NCI-H1417 treated with DMSO at 0.1 percent for 48 hours (cell line): ENCODE measurements at places on chromosomes 6 and 20.

DNA sequence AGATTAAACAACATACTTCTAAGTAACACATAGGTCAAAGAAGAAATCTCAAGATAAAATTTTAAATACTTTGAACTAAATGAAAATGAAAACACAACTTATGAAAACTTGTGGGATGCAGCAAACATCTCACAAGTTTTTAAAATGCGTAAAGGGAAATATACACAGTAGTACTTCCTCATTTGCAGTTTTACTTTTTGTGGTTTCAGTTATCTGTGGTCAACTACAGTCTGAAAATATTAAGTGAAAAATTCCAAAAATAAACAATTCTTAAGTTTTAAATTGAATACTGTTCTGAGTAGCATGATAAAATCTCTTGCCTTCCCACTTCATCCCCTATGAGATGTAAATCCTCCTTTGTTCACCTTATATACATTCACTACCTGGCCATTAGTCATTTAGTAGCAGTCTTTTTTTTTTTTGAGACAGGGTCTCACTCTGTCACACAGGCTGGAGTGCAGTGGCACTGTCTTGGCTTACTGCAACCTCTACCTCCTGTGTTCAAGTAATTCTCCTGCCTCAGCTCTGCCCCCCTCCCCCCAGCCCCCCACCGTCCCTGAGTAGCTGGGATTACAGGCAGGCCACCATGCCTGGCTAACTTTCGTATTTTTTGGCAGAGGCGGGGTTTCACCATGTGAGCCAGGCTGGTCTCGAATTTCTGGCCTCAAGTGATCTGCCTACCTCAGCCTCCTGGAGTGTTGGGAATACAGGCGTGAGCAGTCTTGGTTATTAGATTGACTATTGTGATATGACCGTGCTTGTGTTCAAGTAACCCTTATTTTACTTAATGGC is 154.6 kb upstream of the AHI1 start:
- DNase-seq: no peak

DNA sequence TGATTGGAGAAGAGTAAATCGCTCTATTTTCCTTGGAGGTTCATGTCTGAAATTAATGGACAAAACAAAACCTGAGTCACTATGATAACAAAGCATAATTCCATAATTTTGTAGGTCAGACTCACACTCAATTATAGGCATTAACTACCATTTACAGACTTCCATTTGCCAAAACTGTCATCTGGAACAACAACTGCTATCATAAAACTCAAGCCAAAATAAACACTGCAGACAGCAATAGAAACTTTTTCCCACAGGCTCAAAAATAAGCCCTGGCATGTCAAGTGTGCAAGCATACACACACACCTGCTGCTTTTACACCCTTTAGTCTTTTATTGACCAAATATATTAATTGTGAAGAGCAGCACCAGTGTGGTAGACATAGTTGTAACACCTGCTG is 7.1 kb downstream of the MRPS10 start:
- peak; percentile 82 for DNase-seq

- DNase-seq: peak; percentile 88
Measured at GRCh38 chr20:51536116-51537069, 6.1 kb downstream of the NFATC2 start.

DNA sequence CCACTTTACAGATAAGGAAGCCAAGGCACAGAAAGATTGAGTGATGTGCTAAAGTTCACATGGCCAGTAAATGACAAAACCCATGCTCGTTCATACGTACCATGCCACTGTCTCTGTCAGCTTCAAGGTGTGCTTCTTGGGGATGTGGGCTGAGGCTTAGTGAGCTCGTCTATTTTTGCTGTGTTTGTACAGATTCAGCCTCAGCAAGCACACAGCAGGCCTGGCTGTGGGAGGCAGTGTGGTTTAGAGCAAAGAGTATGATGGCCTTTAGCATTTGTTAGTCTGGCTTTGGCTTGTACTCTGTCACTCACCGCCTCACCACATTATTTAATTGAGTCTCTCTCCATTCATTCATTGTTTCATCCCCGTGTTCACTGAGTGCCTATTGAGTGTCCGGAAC is 55.3 kb downstream of the BMP6 start:
- DNase-seq: no peak

GRCh38 chr6:27672113-27672799 is 199.4 kb upstream of the ZNF184 start:
- no peak for DNase-seq

GRCh38 chr6:55642366-55642765 is 63.4 kb upstream of the HMGCLL1 start:
- DNase-seq: no peak

DNA sequence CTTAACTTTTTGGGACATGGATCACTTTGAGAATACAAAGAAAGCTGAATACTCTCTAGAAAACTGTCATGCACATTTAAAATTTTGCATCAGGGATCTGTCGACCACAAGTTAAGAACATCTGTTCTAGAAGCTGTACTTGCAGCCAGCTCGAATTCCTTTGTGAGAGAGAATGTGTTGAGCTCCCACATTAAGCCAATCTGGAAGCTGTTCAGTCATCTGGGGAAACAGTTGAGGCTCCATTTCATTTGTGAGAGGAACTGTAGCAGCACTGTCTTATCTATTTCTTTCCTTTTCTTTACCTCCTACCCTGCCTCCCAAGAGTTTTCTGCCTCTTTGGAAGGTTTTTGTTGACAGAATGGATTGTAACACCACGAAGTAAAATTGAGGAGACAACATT is 50.8 kb downstream of the KAT14 start:
- DNase-seq: no peak

DNA sequence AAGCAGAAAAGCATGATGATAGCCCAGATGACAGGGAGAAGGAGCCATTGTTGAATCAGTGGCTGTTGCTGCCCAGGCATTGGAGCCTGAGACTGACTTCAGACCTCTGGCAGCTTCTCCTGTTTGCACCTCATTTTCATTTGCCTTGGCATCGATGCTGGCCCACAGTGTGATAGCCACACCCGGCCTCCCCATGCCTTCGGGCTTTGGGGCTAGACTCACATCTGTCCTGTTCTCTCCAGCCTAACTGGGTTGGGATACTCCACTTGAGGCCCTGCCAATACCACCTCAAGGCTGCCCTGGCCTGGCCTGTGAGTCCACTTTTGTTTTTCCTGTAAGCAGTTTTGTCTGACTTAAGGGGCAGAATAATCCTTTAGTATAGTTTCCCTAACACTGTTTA is 140.4 kb downstream of the UST start:
- no peak for DNase-seq

- DNase-seq: no peak
Measured at GRCh38 chr20:61722146-61722678, 343.5 kb downstream of the TAF4 start.

GRCh38 chr6:43720999-43721398 is 33.4 kb upstream of the MRPS18A start:
- DNase-seq: no peak

GRCh38 chr20:36851490-36851889 is 24.4 kb upstream of the TLDC2 start:
- no peak for DNase-seq

- DNase-seq: peak; percentile 75
Measured at GRCh38 chr6:116279232-116280160, at the start of gene TSPYL1. Gene TSPYL1 (minus strand): TSS chr6:116279930. CDS start chr6:116279830, 100 bp downstream.

GRCh38 chr6:5936140-5936539 is 70.6 kb downstream of the NRN1 start:
- no peak for DNase-seq

DNA sequence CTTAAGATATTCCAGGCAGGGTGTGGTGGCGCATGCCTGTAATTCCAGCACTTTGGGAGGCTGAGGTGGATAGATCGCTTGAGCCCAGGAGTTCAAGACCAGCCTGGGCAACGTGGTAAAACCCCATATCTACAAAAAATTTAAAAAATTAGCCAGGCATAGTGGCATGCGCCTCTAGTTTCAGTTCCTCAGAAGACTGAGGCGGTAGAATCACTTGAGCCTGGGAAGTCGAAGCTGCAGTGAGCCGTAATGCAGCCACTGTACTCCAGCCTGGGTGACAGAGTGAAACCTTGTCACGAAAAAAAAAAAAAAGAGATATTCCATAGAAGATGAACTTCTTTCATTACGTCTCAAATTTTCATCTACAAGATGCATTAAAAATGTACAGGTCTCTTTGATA is 46.7 kb upstream of the ISM1 start:
- DNase-seq: no peak

- DNase-seq: no peak
Measured at GRCh38 chr20:38970302-38970701, 8.2 kb downstream of the DHX35 start.

- no peak for DNase-seq
Measured at GRCh38 chr20:35002426-35003210, 47.0 kb downstream of the MYH7B start.

GRCh38 chr6:95660544-95660943 is 83.2 kb downstream of the MANEA start:
- DNase-seq: no peak

GRCh38 chr6:35893246-35893645 is 27.7 kb downstream of the SRPK1 start:
- DNase-seq: no peak

DNA sequence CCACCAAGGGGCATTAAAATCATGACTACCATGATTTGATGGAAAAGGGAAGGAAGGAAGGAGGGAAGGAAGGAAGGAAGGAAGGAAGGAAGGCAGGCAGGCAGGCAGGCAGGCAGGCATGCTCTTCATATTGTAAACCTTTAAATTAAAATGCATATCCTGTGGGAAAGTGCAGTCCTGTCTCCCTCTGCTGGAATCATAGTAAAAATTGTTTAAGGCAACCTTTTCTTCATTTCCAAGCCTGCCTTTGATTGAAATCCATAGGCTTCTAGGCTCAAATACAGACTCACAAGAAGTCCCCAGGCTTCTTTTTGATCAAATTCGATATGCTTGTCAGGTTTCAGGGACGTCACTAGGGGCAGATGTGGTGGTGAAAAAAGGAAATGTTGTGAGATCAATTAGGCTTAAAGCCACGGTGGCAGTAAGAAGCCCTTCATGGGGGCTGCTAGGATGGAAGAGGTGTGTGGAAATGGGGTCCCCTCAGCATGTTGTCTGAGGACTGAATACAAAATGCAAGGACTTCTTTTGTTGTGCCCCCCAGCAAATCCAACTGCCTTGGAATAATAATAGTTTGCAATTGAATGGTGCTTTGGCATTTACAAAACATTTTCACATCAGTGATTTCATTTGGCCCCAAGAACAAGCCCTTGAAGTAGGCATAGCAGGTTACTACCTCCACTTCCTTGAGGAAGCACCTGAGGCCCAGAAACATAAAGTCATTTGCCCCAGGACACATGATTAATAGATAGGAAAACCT is 25.6 kb upstream of the GABRR1 start:
- DNase-seq: no peak

DNA sequence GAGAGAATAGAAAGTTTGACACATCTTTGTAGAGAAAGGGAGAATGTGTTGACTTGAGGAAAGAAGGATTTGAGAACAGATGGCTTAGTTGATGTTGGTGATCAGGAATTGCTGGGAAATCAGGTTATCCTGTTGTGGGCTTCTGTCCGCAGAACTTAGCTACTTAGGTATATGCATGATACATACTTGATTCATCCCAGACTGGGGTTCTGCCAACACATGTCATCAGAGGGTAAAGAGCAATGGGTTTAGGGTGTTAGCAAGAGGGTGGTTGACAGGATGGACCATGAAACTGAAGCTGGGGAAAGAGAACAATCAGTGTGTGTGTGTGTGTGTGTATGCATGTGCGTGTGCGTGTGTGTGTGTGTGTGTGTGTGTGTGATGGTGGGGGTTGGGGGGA is 50.6 kb upstream of the NELFCD start:
- no peak for DNase-seq

- DNase-seq: peak; percentile 71
Measured at GRCh38 chr6:97524811-97525210, 241.8 kb upstream of the MMS22L start.

GRCh38 chr20:47241345-47241781 is 115.1 kb downstream of the ZMYND8 start:
- no peak for DNase-seq

GRCh38 chr6:167793421-167793820 is 33.3 kb upstream of the AFDN start:
- no peak for DNase-seq

GRCh38 chr6:41784581-41785171 is 2.8 kb upstream of the TOMM6 start:
- DNase-seq: no peak

DNA sequence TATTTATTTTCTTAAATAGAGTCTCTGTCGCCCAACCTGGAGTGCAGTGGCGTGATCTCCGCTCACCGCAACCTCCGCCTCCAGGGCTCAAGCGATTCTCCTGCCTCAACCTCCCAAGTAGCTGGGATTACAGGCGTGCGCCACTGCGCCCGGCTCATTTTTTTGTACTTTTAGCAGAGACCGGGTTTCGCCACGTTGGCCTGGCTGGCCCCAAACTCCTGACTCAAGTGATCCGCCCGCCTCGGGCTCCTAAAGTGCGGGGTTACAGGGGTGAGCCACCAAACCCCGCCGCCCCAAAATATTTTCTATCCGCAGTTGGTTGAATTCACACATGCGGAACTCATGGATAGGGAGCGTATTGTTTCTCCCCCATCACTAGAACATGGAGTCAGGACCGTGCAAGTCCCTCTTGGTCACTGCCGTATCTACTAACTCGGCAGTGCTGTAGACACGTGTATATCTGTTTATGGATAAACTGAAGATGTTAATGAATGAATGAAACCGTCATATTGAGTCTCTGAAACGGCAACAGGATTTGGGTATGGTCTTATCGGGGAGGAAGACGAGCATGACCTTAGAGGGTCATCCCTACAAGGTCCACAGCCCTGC is 904 bp downstream of the MKKS start:
- no peak for DNase-seq

- DNase-seq: no peak
Measured at GRCh38 chr6:41637194-41638001, 870 bp upstream of the MDFI start.

DNA sequence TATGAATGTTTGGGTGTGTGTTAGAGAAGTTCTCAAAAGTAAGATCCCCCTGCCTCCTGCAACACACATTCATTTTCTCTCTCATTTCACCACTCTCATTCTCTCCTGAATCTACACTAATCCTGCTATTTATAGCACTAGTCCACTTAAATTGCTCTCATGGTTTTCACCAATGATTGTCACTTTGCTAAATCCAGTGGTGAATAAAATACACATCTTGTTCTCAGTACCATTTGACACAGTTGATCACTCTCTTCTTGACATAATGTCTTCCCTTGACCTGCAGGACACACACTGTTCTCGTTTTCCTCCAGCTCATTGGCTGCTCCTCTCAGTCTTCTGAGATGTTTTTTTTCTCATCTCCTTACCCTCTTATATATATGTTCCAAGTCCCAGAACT is 32.1 kb downstream of the TENT5A start:
- DNase-seq: no peak

GRCh38 chr6:159739341-159739740 is 12.0 kb downstream of the WTAP start:
- no peak for DNase-seq

DNA sequence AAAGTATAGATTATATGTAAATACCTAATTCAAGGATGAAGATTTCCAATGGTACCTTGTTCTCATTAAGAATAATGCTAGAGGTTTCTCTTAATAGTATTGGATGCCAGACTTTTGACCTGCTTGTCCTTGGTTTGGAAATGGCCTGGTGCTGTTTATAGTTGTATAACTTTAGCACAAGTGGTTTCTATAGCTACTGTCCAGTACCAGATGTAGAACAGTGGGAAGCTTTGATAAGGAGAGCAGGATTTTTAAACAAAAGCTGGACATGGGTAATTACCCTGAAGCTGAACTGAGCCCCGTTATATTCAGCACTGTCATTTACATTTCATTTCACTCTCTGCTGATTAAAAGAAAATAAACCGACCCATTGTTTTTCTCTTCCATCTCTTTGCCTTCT is 43.7 kb downstream of the TRMT11 start:
- DNase-seq: no peak
